ENCODE measurements at places on chromosomes 16 and 17. TPM values are rescaled to one million over a fixed set of nuclear protein-coding genes. Genes with fewer than 3 reads are reported as not detected.

DNA sequence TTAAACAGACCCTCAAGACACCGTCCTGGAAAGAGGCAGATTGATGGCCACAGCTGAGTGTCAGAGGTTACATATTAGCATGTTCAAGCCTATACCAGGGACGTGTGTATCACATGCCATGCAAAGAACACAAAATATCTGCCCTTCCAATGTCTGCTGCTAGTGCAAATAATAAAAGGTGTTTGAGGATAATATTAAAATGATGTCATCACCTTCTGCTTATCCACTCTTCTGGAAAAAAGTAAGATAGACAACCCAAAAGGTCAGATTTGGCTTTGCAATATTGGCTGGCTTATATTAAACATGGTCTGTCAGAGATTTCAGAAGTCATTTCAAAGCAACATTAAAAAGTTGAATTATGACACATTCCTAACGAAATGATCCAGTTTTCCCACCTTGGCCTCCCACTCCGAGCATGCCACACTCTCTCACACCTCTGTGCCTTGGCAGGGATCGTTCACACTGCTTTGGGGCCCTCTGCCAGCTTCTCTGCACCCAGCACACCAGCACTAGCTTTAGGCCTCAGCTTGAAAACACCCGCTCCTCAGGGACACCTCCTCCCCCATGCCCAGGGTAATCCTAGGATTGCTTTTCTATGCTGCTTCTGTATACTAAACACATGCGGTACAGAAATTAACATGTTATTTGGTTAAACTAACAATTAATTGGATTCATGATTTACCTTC is 248.2 kb downstream of the NTN1 start:
- DNase-seq: no peak

- DNase-seq: no peak
Measured at GRCh38 chr16:68782198-68783174, 45.4 kb downstream of the CDH1 start.

- DNase-seq: peak; percentile 92
Measured at GRCh38 chr17:79993390-79994227, 42.1 kb downstream of the TBC1D16 start.

- DNase-seq: peak; percentile 68
Measured at GRCh38 chr17:43832976-43833829, at the start of gene MPP3. Gene MPP3, minus strand, starts transcription at chr17:43833146. Its CDS starts 1,240 bp downstream, at chr17:43831906.

Gene GUCY2D
- 0.33 TPM for total RNA-seq
